ENCODE measurements at places on chromosomes 1 and 21.

GRCh38 chr21:45004059-45004422 lies 64.2 kb downstream of the SLX9 start:
- DNase-seq: no peak

DNA sequence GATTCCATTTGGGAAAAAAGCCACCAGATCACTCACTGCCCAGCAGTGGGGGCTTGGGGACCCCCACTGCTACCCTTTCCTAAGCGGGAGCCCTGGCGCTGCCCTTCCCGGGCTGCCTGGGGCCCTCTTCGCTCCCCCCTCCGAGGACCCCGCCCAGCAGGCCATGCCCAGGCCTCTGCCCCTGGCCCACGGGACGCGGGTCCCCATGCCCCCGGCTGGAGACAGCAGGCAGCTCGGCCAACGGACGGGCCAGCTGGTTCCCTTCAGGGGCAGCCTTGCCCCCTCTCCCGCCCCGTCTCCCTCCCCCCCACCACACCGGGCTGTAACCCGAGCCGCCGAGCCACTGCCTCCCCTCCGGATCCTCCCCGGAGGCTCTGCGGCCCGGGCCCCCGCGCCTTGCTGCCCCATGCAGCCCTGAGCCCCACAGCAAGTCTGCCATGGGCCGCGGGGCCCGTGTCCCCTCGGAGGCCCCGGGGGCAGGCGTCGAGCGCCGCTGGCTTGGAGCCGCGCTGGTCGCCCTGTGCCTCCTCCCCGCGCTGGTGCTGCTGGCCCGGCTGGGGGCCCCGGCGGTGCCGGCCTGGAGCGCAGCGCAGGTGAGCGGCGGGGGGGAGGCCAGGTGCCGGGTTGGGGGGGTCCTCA lies at the start of gene MMP23B:
TSS of gene MMP23B (plus strand) at position 392 of the 639 bp plus-strand sequence. CDS start at position 438, 46 bp downstream.
- DNase-seq: no peak

- DNase-seq: no peak
Measured at GRCh38 chr1:168220470-168220871, 5.3 kb upstream of the SFT2D2 start.

DNA sequence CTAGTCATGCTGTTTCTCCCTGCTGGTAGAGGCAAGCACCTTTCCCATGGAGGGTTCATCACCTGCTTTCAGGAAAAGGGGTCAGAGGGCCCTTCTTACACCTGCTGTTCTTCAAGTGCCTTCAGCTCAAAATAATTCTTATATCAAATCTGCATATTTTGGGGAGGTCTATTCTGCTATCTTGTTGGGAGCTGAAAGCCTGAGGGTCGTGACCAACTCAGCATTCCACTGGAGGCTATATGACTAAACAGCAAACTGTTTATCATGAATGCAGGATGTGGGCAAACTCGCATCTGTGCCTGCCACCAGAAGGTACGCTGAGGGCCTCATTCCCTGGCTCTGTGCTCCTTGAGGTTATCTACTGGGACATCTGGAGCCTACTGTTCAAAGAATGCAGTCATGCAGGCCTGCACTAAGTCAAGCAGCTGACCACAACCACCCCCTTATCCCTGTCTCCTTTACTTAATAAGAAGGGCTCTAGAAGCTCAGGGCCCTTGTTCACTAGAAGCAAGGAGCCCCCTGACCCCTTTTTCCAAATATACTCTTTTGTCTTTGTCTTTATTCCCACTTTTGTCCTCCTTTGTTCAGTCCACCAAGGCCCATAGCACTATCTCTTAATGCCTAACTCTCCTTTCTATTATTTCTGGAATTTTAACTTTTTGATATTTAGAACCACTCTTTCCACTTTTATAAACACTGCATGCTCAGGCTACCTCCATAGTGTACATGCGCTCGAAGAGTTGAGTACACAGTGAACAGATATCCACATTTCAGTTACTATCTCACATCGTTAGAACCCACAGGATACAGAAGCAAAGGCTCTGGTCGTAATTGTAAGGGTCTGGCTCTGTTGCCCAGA lies 4.5 kb upstream of the TRIM17 start:
- no peak for DNase-seq

- no peak for DNase-seq
Measured at GRCh38 chr21:39062196-39062595, 121.1 kb downstream of the PSMG1 start.

DNA sequence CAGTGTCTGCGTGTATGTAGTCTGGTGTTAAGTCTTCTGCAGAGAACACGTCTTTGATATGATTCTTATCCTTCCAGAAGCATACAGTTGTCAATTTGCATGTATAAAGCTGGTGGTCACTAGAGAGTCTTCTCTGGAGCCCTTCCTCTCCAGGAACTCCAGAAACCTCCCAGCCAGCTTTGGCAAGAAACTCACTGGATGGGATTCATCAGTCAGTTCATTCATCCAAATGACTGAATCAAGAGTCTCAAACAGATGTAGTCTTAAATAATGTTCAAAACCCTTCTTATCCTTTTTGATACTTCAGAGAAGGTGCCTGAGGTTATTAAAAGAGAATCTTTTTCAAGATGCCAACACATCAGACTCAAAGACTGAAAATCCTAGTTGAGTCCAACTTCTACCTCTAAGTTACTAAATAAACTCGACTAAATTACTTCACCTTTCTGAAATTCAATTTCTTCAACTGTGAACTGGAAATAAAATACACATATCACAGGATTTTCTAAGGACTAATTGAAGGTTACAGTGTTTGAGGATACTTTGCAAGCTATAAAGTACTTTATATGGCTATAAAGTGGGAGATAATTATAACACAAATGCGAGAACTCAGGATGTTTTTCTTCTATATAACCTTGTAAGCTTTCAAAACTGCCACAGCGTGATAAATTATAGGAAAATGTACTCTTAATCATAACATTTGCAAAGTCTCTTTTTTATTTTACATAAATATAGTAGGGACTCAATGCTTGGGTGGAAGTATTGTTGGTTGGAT lies 252.4 kb downstream of the FGGY start:
- no peak for DNase-seq

GRCh38 chr1:81409780-81410274 lies 390.9 kb upstream of the ADGRL2 start:
- DNase-seq: no peak

DNA sequence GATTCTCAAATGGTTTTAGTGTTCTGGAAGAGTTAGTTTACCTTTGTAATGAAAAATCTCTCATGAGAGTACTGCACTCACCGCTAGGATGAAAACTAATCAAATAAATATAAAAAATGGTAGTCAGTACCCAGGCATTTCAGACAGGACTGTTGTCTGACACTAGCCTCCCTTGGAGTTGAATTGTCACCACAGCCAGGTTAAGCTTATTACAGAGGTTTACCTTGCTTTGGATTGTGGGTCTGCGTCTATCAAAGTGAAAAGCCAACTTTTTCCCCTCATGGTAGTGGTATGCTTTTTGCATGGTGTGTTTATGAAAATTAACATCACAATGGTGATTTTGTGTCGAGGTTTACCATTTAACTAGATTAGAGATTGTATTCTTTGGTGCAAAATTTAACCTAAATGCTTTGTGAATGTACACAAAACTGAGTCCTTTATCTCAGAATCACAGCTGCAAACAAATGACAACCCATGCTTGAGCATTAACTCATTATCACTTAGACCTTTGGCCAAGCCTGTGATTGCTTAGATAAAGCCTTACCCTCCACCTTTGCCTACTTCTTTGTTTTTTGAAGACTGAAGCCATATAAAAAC lies 20.1 kb downstream of the RAP1A start:
- DNase-seq: no peak

GRCh38 chr1:246787781-246788513 lies 63.7 kb downstream of the SCCPDH start:
- no peak for DNase-seq

GRCh38 chr1:150176593-150176992 lies 26.9 kb downstream of the PLEKHO1 start:
- DNase-seq: no peak

GRCh38 chr1:158979229-158979628 lies 30.5 kb upstream of the IFI16 start:
- no peak for DNase-seq

- no peak for DNase-seq
Measured at GRCh38 chr1:100036718-100037655, 67.2 kb downstream of the SLC35A3 start.

GRCh38 chr1:27787895-27788294 lies 14.9 kb downstream of the STX12 start:
- DNase-seq: no peak

DNA sequence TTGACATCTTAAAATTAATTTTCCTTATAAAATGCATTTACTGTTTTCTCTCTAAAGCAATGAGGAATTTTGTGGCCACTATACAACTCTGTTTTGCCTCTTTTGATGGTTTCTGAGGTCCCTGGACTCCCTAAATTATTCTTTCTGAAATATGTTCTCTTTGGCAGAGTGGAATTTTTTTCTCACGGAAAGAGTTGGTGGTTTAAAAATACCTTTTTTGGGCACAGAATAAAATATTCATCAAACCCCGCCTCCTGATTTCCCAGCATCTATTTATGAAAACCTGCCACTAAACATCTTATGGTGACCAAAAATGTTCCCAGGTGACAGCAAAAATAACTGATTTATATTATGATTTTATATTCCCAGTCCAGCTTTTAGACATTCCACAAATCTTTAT lies 165.3 kb upstream of the SYT6 start:
- DNase-seq: no peak

- no peak for DNase-seq
Measured at GRCh38 chr1:53811414-53811851, 26.7 kb downstream of the NDC1 start.

DNA sequence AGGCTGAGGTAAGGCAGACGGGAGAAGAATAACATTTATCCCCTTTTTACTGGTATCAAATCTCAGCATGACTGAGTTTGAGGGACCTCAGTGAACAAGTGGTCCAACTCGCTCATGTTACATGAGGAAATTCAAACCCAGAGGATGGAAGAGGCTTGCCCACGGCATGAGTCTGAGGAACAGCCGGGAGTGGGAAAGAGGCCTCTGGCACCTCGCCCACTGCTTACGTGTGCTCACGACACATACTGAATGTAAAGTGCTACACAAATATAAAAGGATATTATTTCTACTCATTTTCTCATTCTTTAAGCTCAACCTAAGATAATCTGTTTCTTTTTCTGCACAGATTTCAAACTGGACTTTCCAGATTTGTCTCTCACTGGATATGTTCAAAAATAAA lies 14.7 kb downstream of the BEND5 start:
- DNase-seq: no peak

- no peak for DNase-seq
Measured at GRCh38 chr1:11150326-11150725, 38.8 kb upstream of the ANGPTL7 start.

DNA sequence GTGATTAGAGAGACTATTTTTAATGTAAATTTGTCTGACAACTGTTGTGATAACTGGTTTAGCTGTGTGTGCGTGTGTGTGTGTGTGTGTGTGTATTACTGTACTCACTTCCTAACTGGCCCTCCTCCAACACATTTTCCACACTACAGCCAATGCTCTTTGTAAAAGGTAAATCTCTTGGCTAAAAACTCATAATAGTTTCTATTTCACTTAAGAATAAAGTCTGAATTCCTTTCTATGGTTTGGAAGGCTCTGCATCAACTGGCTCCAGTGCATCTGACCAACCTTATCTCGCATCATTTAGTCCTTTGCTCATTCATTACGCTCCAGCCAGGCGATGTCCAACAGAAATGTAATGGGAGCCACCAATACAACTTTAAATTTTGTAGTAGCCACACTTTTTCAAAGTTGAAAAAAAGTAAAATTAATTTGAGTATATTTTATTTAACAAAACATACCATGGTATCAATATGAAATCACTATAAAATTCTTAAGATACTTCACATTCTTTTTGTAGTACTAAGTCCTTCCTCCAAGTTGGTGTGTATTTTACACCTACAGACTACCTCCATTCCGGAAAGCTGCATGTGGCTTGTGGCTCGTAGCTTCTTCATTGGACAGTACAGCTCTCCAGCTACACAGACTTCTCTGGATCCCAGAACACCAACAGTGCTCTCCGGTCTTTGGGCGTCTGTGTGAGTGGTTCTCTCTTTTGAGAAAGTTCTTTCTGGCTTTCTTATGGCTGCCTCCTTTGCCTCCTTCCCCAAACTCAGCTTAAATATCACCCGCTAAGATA lies 68.9 kb downstream of the NRIP1 start:
- DNase-seq: no peak

- no peak for DNase-seq
Measured at GRCh38 chr1:205545001-205545919, 40.8 kb downstream of the CDK18 start.

GRCh38 chr21:16079830-16080229 lies 350.0 kb downstream of the USP25 start:
- no peak for DNase-seq

DNA sequence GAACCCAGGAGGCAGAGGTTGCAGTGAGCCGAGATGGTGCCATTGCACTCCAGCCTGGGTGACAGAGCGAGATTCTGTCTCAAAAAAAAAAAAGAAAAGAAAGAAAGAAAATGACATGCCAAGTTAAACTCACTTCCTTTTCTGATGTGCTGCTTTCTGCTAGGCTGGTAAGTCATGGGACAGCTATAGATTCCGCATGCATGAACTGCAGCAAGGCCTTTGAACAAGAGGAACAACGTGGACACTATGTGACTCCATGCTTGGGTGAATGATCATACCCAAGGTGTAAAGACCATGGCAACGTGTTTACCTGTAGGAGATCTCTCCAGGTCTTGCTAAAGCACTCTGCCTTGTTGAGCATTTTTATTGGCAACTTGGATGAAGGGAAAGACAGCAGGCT lies 10.3 kb upstream of the TTF2 start:
- DNase-seq: no peak

All from activated effector memory CD4-positive, alpha-beta T cell treated with Interleukin-2 at 50 U/mL for 16 hours (primary cell).